ENCODE measurements at places on chromosomes 16 and 17.

DNA sequence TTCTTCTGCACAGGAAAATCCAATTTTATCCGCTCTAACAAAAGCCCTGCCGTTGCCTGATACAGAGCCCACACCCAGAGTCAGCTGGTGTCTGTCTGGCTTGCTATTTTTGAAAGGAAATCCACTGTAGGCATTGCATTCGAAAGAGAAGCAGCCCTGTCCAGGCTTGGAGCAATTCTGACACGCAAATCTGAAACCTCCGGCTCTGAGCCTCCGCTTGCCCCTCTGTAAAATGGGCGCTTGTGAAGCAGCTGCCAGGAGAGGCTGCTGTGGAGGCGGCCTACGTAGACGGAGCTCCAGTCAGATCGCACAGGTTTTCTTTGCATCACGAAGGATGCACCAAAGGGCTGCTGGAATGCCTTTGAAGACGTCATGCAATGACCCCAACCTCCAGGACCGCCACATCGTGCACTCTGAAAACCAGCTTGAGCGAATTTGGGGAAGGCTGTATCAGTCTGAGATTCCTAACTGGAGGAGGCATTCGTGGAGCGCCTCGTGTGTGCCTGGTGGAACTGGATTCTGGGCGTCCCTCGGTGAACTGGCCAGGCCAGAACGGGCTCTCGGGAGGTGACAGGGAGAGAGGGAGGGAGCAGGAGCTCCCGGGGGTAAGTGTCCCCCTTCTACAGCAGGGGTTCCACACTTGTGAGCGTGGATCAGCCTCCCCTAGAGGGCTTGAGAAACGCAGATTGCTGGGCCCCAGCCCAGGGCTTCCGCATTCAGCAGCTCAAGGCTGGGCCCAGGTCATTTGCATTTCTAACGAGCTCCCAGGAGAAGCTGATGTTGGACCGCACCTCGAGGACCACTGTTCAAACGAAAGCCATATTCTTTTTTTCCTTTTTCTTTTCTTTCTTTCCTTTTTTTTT, 215.5 kb downstream of the MRTFB start:
- DNase-seq: no peak

DNA sequence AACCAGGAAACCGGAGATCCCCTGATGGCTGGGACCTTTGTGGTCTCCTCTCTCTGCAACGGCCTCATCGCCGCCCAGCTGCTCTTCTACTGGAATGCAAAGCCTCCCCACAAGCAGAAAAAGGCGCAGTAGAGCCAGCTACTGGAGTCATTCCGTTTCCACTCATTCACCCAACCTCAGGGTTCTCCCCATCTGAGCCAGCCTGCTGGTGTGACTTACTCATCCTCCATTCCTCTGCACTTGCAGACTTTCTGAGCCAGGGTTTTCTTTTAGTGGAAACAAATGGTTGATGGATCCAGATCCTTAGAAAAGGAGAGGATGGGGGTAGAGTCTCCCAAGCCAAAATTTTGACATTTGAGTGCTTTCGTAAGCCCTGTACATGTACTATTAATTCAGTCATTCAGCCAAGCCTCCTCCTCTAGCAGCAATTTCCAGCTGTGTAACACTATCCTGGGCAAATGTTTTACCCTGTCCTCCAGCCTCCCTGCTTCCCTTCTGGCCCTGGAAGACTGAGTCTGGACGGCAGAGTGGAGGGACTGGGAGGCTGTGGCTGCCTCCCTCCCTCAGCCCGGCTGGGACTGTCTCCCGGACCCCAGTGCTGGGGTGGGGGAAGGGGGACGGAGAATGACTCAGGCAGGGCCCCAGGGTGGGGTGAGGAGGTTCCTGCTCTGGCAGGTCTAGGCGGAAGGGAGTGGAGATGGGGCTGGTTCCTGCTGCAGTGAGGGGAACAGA, 2.3 kb downstream of the SOX15 start:
- DNase-seq: peak; percentile 81

GRCh38 chr16:85321509-85322271, 209.4 kb upstream of the CIBAR2 start:
- no peak for DNase-seq

DNA sequence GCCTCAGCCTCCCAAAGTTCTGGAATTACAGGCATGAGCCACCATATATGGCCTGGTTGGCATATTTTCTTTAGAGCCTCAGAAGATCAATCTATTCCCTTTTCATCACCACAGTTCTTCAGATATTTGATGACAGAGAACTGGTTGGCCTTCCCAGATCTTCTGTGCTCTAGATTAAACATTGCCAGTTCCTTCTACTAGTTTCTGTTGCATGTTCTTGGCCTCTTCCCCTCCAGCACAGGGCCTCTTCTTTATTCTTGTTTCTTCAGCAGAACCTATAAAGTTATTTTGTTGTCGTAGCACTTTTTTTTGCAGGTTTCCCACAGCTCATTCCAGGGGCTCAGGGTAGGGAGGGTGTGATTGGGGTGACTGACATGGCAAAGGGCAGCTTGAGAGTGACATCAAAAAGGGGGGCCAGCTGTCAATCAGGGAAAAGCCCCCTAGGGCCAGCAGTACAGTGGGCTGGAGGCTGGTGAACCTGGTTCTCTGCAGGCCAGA, 9.3 kb downstream of the CHD9 start:
- DNase-seq: peak; percentile 34

DNA sequence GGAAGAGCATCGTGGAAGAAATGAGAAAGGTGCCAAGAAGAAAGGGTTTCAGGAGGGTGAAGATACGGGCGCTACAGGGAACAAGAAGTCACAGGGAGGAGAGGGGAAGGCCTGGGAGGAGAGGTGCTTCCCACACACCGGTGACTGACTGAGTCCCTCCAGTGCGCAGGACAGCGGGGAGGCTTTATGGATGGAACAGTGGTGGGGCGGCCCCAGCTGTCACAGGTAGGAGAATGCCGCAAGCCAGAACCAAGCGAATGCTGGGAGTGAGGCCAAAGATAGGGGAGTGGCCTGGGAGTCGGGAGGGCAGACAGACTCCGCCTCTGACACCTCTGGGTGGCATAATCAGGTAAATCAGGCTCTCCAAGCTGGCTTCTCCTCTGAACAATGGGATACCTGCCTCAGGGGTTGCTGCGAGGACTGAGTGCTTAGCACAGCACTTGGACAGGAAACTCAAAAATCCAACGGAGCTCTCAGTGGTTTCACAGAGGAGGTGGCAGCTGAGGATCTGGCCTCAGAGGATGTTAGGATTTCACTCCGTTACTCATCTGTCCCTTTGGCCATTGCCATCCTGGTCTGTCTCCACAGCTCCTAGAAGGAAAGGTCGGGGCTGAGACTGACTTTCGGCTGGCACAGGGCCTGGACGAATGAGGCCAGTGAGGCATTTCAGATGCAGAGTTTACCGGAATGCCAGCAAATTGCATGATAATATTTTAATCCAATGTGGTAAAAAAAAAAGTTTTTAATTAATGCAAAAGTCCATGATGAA, 717 bp upstream of the CNP start:
- no peak for DNase-seq

- DNase-seq: no peak
These were observed 30.8 kb downstream of the AXIN2 start for GRCh38 chr17:65530523-65531255.

All from MV-4-11 (cell line).